CD4-positive, CD25-positive, alpha-beta regulatory T cell (primary cell): ENCODE measurements at places on chromosomes 6 and 20. TPM values are rescaled to one million over a fixed set of nuclear protein-coding genes. Genes with fewer than 3 reads are reported as not detected.

DNA sequence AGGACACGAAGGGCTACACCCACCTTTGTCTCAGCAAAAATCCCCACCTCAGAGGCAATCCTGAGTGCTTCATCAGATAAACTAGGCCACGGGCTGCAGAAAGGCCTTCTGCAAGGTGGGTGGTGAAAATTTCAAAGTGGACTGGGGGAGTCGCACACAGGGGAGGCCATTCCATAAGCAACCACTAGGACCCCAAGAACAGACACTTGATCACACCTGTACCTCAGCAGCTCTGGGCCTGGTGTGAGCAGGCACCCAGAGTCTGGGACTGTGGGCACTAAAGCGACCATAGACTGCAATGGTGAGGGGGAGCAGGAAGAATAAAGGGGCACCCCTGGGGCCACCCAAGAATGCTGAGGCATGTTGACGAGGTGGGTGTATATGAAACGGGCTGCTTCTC, 52.6 kb downstream of the SERAC1 start:
- no peak for DNase-seq
- no peak overlapping the region for H3K4me3 ChIP-seq
- H3K27me3 ChIP-seq: no peaks in the 10 kb centered on the region
- no peaks in the 10 kb centered on the region for H3K4me1 ChIP-seq
- H3K36me3 ChIP-seq: peaks cover 23% of the 10 kb centered on the region

GRCh38 chr6:40075056-40075590, 140.9 kb upstream of the MOCS1 start:
- no peaks in the 10 kb centered on the region for H3K36me3 ChIP-seq
- H3K4me1 ChIP-seq: no peaks in the 10 kb centered on the region
- no peak overlapping the region for H3K27ac ChIP-seq
- no peak for DNase-seq
- H3K4me3 ChIP-seq: no peak overlapping the region

Gene MUCL3
- not detected for total RNA-seq

GRCh38 chr20:44664131-44664530, 12.6 kb upstream of the ADA start:
- H3K27me3 ChIP-seq: no peaks in the 10 kb centered on the region
- no peaks in the 10 kb centered on the region for H3K36me3 ChIP-seq
- no peak overlapping the region for H3K27ac ChIP-seq
- no peaks in the 10 kb centered on the region for H3K4me1 ChIP-seq

DNA sequence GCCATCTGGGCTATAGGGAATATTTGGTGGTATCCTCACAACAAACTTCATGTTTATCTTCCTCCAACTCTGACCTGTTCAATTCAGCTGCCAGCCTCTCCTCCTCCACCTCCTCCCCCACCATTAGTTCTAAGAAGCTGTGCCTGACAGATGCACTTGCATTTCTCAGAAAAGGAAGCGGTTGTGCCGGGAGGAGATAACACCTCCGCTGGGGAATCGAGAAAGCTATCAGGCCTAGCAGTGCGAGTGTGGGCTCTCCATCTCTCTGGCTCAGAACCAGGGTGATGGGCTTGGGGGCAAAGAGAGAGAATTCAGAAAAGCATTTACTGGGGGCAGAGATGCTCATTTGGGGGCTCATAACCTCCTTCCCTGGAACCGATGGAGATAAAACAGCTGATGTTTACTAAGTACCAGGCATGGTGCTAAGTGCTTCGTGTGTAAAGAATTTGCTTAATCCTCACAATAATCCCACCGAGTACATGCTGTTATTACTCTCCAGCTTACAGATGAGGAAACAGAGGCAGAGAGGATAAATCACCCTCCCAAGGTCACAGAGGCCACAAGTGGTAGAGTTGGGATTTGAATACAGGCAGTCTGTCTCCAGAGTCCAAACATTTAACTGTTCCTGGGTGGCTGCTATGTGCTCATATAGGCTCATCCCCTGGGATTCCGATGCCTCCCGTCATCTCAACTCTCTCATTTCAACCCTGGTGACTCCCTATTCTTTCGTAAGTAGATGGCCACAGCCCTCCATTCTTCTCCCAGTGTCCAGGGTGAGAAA, 38.3 kb downstream of the COX4I2 start:
- DNase-seq: peak; percentile 95
- H3K27ac ChIP-seq: peak overlapping the region; percentile 89
- H3K27me3 ChIP-seq: no peaks in the 10 kb centered on the region
- peaks cover 10% of the 10 kb centered on the region for H3K36me3 ChIP-seq

- no peak overlapping the region for H3K27ac ChIP-seq
- no peaks in the 10 kb centered on the region for H3K27me3 ChIP-seq
- no peaks in the 10 kb centered on the region for H3K36me3 ChIP-seq
- H3K4me3 ChIP-seq: no peak overlapping the region
Measured at GRCh38 chr20:11216451-11217314, 542.9 kb upstream of the JAG1 start.

Gene SAMD5
- total RNA-seq: not detected

- no peak overlapping the region for H3K27ac ChIP-seq
- H3K4me1 ChIP-seq: peaks cover 13% of the 10 kb centered on the region
- no peaks in the 10 kb centered on the region for H3K36me3 ChIP-seq
- peaks cover 2% of the 10 kb centered on the region for H3K27me3 ChIP-seq
- no peak overlapping the region for H3K4me3 ChIP-seq
- DNase-seq: no peak
Measured at GRCh38 chr20:46991168-46991567, 96.5 kb downstream of the EYA2 start.

DNA sequence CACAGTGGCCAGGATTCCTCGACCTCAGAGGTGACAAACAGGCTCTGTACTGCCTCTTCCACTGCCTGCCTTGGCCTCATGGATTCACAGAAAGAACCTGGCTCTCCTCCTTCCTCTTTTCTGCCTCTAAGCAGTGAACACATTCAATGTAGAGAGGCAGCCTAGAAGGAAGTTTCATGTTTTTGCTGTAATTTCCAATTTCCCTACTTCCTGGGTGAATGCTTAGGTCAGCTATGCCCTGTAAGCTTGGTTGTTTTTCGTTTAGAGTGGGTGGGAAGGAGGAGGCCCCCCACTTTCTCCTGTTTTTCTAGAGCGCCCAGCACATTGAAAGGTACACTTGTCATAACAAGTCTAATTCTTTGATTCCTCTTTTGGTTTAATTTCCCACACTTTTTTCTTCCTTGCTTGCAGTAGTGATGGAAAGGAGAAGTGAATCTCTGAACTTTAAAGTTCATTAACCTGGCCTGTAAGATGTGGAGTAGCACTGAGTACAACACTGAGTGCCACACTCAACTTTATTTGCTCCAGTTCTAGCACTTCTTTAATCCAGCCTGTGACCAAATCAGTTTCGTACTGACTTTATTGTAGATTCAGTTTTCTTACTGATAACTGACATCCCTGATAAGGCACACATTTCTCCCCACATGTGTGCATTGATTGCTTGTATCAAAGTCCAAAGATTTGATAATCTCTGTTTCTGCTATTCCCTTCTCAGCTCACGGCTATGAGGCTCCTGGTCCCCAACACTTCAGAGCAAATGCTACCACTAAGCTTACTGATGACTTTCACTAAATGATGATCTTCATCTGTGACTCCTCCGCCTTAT, 100.0 kb upstream of the MAN1A1 start:
- H3K36me3 ChIP-seq: no peaks in the 10 kb centered on the region
- H3K27ac ChIP-seq: no peak overlapping the region
- H3K4me3 ChIP-seq: no peak overlapping the region
- no peak for DNase-seq
- no peaks in the 10 kb centered on the region for H3K4me1 ChIP-seq
- H3K27me3 ChIP-seq: no peaks in the 10 kb centered on the region

- no peaks in the 10 kb centered on the region for H3K27me3 ChIP-seq
- no peak overlapping the region for H3K4me3 ChIP-seq
- no peak overlapping the region for H3K27ac ChIP-seq
Measured at GRCh38 chr6:144736763-144737162, 451.6 kb downstream of the UTRN start.

DNA sequence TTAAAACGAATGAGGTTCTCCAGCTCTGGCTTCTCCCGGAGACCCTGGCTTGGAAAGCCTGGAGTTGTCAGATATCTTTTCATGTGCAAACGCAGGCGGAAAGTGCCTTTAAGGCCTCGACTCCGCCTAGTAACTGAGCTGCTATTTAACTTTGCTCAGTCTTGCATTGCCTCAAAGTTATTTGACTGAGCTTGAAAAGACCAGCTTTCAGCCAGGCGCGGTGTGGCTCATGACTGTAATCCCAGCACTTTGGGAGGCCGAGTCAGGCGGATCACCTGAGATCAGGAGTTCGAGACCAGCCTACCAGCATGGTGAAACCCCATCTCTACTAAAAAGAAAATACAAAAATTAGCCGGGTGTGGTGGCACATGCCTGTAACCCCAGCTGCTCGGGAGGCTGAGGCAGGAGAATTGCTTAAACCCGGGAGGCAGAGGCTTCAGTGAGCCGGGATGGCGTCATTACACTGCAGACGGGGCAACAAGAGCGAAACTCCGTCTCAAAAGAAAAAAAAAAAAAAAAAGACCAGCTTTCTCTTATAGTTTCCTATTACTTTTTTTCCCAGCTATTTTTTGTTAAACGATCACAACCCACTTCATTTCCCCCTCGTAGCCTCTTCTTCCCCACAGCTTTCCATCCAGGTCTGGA, 1.9 kb downstream of the GCNT2 start:
- no peak overlapping the region for H3K4me3 ChIP-seq
- H3K27me3 ChIP-seq: no peaks in the 10 kb centered on the region

GRCh38 chr6:41644297-41644879, 6.1 kb downstream of the MDFI start:
- no peaks in the 10 kb centered on the region for H3K27me3 ChIP-seq
- H3K4me1 ChIP-seq: no peaks in the 10 kb centered on the region
- H3K4me3 ChIP-seq: no peak overlapping the region
- no peaks in the 10 kb centered on the region for H3K36me3 ChIP-seq
- no peak overlapping the region for H3K27ac ChIP-seq
- DNase-seq: no peak

Gene KHDC1L
- 0.67 TPM for total RNA-seq

DNA sequence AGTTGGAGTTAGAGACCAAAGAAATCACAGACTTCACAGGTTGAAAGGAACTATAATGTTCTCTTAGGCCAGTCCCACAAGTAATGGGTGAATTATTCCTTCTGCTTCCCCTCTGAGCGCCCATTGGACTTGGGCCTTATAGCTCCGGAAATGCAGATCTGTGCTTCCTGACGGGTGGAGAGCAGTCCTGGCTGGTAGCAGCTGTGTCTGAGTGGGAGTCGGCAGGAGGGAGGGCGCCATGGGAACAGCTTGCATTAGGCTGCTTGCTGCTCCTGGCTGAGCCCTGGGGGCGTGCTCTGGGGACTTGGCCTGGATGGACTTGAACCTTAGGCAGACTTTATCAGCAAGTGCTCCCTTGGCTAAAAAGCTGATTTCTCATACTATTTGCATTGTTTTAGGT, 18.4 kb upstream of the NUP153 start:
- DNase-seq: no peak
- no peak overlapping the region for H3K4me3 ChIP-seq
- H3K27me3 ChIP-seq: no peaks in the 10 kb centered on the region
- no peaks in the 10 kb centered on the region for H3K36me3 ChIP-seq
- no peak overlapping the region for H3K27ac ChIP-seq

Gene SLC16A10
- 24.4 TPM for total RNA-seq

- H3K27me3 ChIP-seq: no peaks in the 10 kb centered on the region
- H3K4me1 ChIP-seq: peaks cover 43% of the 10 kb centered on the region
- peaks cover 20% of the 10 kb centered on the region for H3K36me3 ChIP-seq
- H3K27ac ChIP-seq: no peak overlapping the region
- peak overlapping the region; percentile 34 for H3K4me3 ChIP-seq
- no peak for DNase-seq
Measured at GRCh38 chr6:30206799-30207618, 6.2 kb downstream of the TRIM26 start.

DNA sequence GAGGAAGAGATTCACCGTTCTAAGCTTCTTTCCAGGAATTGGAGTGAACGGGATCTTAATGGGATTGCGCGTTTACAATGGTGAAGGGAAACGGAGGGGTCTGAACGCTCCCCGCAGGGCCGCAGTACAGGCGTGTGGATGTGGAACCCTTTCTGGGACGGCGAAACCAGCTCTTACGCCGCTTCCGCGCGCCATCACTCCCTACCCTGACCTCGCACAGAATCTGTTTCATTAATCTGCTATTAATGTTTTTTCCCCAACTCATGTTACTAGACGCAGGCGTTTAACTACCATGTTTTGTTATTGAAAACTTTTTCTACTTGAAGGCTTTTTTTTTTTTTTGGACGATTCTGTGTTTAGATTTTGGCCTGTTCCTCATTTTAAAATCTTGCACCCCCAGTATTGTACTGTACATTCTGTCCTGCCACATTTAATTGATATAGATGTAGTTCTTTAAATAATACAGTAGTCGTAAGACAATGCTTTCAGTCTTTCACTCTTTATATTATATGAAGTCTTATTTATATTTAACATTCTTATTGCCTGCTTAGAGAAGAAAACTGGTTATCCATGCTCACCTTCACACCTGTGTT, 696 bp upstream of the SUPT3H start:
- no peak for DNase-seq
- no peaks in the 10 kb centered on the region for H3K36me3 ChIP-seq
- peaks cover 17% of the 10 kb centered on the region for H3K4me1 ChIP-seq

Gene C6orf15
- not detected for total RNA-seq

Gene AGER
- 27.8 TPM for total RNA-seq

DNA sequence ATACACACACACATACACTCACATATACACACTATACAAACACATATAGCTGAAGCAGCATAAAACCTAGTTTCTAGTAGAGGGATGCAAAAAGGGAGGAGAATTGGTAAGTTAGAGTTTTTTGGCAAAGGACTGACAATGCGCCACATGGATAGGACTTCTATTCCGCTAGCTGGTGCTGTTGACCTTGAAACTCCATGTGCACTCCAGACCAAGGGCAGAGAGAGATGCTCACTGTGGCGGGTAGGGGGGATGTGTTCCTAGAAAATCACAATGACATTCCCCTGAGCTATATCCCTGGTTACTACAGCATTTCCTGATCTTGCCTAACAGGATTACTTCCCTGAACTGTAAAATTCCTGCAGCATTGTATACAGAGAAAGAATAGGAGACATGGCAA, 19.2 kb downstream of the MICA start:
- H3K36me3 ChIP-seq: no peaks in the 10 kb centered on the region
- DNase-seq: no peak
- H3K4me1 ChIP-seq: no peaks in the 10 kb centered on the region
- H3K27ac ChIP-seq: no peak overlapping the region
- no peak overlapping the region for H3K4me3 ChIP-seq

Gene HLA-DQB1
- 204 TPM for total RNA-seq

Gene TRERF1
- 55.7 TPM for total RNA-seq

Gene GPLD1
- total RNA-seq: 1.7 TPM

DNA sequence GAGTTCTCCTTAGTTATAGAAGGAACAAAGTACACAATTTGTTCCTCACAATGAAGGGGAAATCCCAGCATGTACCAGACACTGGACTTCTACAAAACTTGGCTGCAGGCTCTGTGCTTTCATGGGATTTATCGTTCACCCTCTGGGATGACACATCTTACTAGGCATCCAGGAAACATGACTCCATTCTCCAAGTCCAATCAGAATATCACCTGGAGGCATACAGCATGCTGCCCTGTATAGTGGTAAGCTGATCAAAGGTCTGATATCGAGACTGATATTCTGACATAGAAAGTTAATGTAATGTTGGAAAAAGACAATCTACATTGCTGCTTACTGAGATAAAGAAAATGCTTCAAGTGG, 6.7 kb downstream of the RWDD2A start:
- H3K27ac ChIP-seq: no peak overlapping the region
- no peak for DNase-seq

Gene BPIFB4
- total RNA-seq: not detected
